Activated CD8-positive, alpha-beta memory T cell treated with anti-CD3 and anti-CD28 coated beads for 4 hours (primary cell): ENCODE measurements at places on chromosomes 12 and 14.
A peak's percentile ranks its signal among the peaks of the same experiment; 100 is the strongest.

DNA sequence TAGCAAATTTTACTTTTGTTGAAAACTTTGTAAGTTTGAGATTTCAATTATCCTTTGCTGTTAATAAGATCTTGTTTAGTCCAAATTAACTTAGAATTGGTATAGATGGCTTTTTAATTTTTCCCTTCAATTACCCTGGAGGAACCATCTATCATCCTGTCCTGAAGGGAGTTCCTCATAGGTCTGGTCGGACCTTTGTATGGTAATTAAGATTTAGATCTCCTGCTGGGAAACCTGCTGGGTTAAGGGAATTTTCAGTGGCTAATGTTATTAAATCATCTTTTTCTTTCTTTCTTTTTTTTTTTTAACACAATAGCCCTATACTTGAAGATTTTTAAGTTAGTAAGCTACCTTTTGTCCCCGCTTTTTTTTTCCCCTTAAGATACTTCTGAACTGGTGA is 63.0 kb upstream of the PRMT8 start:
- DNase-seq, result no peak

DNA sequence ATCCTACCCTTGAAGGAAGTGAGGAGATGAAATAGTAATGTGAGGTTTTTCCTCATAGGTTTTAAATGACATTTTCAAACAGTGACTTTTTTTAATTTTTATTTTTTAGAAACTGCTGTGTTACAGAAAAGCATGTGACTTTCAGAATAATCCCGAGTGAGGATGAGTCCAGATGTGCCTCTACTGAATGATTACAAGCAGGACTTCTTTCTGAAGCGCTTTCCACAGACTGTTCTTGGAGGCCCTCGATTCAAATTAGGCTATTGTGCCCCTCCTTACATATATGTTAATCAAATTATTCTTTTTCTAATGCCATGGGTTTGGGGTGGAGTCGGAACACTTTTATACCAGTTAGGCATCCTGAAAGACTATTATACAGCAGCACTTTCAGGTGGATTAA is 15.8 kb downstream of the PCNX4 start:
- DNase-seq, result no peak

DNA sequence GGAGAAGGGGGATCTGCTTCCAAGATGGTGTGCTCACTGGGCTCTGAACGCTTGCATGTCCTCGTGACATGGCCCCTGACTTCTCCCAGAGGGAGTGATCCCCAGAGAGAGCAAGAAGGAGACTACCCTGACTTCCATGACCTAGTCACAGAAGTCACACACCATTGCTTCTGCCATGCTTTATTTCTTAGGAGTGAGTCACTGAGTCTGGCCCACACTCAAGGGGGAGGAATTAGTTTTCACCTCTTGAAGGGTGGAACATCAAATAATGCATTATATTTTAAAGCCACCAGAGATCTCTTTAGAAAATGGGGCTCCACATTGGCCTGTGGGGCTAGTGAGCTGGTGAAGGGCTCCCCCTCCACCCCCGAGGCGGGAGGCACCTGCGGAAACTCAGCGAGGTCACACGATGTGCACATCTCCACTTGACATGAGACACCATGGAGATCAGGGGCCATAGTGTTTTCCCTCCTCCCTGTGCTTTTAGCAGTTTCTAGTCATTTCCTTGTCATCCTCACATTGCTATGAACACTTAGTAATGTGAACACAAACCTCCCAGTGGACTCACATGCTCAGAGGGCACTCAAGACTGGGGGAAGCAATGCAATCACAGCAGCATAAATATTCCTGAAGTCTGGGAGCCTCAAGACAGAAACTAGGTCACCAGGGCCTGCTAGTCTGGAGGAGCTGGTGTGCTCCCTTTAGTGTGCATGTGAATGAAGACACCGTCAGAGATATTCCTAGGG is 87.4 kb upstream of the FZD10 start:
- DNase-seq, result no peak

DNA sequence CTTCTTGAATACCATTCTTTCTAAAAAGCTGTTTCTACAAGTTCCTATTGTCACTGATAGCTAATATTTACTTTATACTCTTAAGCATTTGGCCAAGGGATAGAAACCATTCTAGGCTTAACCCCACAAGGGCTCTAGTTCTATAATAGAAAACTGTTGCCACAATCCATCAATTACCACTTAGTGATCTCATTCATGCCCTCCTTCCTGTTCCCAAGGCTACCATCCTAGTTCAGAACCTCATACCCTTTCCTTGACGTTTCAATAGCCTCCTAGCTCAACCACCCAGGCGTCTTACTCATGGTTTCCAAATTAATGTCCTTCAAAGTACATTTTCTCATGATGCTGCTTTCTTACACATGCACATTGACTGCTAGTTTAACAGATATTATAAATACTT is 493.5 kb downstream of the NAV3 start:
- no peak for DNase-seq

DNA sequence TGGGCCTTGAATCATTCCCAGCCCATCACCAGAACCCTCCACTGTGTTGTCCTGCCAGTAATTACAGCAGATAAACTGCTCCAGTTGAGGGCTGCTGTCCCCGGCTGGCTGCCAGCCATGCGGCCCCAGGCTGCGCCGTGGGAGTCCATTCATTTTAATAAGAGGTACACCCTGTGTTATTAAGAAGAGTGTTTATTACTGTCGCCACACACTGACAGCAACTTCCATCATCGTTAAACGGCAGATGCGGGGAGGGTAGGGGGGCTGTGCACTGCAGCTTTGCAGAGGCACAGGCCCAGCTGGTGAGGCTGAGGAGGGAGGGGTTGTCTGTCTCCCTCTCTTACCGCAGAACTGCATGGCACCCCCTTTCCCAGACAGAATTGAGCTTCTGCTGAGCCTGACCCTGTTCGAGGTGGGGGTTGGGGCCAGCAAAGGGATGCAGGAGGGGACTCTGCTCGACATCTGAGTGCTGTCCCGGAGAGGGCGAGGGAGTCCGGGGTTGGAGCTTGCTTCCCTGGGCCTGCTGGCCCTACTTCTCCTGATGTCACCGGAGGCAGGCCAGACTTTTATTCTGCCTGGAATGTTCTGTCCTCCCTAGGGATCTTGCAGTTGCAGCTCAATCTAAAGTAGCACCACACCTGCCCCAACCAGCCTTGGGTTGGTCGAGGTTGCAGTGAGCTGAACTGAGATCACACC is 33.8 kb upstream of the GPATCH2L start:
- DNase-seq, result no peak

- no peak for DNase-seq
Measured at GRCh38 chr14:69288011-69288771, 28.2 kb downstream of the GALNT16 start.

GRCh38 chr14:94009767-94010166 is 12.7 kb downstream of the CCDC197 start:
- no peak for DNase-seq

DNA sequence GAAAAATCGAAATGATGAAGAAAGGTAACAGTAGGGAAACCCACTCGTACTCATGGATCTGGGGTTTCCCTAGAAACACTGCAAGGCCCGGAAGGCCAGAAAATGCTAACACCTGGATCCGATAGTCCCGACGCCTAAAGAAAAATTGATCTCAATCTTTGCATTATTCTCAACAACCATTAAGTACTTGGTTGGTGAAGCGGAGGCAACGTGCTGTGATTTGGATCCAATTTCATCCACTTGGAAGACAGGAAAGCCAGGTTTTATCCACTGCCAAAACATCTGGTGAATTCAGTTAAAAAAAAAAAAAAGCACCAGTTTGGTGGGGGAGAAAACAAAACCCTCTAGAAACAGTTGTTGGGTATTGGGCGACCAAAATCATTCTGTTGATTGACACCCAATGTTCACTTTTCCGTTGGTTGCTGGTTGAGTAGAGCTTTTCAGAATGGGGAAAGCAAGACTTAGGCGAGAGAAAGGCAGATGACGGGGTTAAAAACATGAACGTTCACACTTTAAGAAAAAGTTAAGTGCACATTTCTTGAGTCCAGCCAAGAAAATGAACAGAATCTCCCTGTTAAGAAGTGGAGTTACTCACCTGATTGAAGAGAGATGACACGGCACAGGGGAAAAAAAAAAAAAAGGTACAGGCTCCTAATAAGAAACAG is 41.9 kb upstream of the MED13L start:
- no peak for DNase-seq

DNA sequence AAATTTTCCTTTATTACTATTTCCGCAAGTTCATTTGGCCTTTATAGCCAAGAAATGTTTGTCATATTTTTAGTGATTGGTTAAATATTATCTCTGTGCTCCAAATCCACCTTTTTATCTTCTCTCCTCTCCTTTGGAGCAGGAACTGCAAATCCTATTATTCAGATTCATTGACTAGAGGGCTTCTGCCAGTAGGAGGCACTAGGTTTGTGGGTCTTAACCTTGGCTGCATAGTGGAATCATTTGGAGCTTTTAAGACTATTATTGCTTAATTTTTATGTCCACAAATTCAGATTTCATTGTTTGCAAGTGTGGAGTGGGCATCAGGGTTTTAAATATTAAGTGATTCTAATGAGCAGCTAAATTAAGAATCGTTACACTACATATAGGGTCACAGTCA is 75.3 kb upstream of the SYT10 start:
- DNase-seq, result no peak

GRCh38 chr14:96038920-96039632 is at the start of gene C14orf132:
Gene C14orf132 (plus strand): TSS chr14:96039362. CDS start chr14:96039501, 139 bp downstream.
- DNase-seq, result peak; percentile 9

DNA sequence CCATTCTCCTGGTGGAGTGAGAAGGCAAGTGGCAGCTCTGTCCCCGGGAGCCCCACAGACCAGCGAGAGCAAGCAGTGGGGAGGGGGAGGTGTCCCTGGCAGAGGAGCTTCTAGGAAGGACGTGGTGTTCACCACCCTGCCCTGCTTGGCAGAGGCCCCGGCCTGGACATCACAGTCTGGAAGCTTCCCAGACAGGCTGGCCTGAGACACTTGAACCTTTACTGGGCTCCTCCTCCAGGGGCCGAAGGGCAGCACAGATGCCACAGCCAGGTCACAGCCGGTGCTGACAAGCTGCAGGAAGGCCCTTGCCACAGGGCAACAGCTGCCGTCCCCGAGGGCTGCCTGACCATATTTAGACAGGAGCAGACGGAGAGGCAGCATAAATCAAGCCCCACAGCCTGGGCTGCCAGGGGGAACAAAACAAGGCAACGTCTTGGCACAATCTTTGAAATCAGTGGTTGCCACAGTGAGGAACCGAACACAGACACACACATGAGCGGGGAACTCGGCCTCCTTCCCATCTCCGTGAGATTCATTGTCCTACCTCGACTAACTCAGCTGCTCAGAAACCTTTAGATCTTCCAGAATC is 28.5 kb downstream of the PRIMA1 start:
- DNase-seq, result no peak

GRCh38 chr14:50425816-50426215 is 29.1 kb upstream of the CDKL1 start:
- DNase-seq, result no peak

GRCh38 chr14:65185829-65186228 is 83.5 kb upstream of the MAX start:
- DNase-seq, result no peak

- DNase-seq, result no peak
Measured at GRCh38 chr12:1618489-1618888, 10.5 kb upstream of the WNT5B start.

- no peak for DNase-seq
Measured at GRCh38 chr14:51089278-51089677, 5.6 kb downstream of the TRIM9 start.

GRCh38 chr14:105366386-105367074 is 31.8 kb upstream of the TEX22 start:
- DNase-seq, result no peak

DNA sequence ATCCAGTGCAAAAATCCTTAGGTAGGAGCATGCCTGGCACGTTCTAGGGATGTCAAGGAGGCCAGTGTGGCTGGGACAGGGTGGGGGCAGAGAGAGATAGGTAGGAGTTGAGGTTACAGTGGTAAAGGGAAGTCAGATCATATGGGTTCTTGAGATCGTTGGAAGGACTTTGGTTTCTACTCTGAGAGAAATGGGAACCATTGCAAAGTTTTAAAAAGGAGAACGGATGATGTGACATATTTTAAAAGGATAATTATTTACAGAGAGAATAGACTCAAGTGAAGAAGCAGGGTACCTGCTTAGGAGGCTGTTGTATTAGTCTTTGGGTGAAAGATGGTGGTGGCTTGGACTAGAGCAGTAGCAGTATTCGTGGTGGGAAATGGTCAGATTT is 47.6 kb upstream of the ATP2B1 start:
- DNase-seq, result no peak

DNA sequence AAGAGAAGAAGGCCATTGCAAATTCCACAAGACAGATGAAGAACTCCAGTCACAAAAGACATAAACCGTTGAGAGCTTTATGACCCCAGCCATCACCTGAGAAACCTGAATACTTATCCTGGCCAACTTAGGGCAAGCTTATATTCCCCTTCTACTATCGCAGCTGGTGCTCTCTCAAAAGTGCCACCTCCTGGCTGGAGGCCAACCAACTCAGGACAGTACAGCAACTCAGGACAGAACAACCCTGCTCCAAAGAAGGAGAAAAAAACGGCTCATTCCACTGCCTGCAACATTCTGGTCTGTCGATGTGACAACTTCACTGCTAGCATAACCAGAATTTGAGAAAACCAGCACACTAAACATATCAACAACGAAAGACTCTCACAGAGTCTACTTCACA is 9.7 kb upstream of the KRT6B start:
- no peak for DNase-seq

- no peak for DNase-seq
Measured at GRCh38 chr12:42744539-42745182, 155.1 kb upstream of the PRICKLE1 start.

DNA sequence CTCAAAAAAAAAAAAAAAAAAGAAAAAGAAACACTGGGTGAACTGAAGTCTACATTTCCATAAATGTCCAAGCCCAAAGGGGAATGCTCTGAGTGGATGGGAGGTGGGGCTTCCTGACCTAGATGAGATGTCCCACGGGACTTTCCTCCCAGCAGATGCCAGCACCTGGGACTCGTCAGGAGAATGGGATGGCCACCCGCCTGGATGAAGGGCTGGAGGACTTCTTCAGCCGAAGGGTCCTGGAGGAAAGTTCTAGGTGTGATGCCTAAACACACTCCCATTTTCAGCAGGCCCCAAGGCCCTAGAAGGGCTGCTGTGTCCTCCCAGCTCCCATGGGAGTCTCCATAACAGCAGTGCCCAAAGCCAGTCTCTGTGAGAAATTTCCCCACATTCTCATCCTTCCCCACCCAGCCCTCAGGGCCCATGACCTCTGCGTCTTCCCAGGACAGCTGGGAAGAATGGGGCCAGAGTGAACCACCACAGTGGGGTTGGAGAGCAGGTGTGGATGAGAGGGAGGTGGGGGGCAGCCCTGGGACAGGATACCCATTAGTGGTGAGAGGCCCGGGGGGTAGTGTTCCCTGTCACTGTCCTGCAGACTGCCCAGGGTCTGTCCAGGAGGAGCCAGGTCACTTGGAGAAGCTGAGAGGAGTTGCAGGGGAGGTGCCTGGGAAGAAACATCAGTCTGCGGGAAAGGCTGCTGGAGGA is 7.1 kb upstream of the CPNE6 start:
- DNase-seq, result no peak
